ENCODE measurements at places on chromosomes 5 and 9.

DNA sequence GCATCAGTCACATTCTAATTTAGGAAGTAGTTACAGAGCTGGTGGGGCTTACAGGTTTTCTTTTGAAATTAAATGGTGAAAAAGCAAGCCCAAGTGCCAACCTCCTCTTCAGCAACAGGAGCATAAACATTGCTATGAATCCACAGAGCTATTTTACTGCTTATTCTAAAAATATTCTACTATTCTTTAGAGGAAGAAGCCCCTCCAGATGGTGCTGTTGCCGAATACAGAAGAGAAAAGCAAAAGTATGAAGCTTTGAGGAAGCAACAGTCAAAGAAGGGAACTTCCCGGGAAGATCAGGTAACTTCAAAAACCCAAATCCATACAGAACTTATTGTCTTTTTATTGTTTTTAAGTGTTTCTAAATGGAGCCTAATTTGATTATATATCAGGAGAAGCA is 202.8 kb downstream of the CWC27 start:
- DNase-seq = peak; percentile 6

GRCh38 chr9:131227959-131228460 is 48.3 kb downstream of the FAM78A start:
- no peak for DNase-seq

GRCh38 chr9:35116539-35116897 is 856 bp upstream of the ATOSB start:
- DNase-seq = no peak

DNA sequence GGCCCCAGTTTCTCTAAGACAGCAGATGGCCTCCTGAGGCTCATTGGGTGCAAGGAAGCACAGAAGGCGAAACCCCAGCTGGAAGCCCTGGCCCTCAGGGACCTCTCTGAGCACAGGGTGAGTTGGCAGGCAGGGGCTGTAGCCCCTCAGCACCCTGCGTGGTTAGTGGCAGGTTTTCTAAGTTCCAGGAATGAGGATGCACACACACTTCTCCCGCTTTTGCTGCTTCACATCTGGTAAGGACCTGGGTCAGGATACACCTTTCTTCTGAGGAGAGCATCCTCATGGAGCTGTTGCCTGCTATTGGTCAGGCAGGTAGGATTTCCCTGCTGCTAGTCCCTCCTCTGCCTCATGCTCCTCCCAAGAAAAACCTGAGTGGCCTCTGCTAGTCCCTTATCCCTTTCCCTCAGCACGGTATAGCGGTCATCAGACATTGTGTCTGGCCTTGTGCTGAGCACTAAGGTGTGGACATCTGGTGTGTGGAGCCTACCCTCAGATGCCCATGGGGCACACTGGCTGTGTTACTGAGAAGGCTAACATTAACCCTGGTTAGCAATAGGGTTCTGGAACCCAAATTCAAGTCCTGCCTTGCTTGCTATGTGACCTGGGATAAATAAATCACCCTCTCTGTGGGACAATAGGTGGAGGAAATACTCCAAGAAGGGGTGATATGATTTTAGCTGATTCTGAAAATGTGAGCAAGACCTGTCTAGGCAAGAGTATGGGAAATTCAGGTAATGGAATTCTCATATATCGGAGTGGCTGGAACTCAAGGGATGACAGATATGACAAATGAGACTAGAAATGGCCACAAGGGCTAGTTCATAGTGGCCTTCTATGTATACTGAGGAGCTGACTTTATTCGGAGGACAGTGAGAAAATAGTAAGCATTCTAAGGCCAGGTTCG is 1.6 kb downstream of the SLC22A4 start:
- no peak for DNase-seq

Data from HCEC 1CT (cell line).